ENCODE measurements at places on chromosomes 7 and 10.

DNA sequence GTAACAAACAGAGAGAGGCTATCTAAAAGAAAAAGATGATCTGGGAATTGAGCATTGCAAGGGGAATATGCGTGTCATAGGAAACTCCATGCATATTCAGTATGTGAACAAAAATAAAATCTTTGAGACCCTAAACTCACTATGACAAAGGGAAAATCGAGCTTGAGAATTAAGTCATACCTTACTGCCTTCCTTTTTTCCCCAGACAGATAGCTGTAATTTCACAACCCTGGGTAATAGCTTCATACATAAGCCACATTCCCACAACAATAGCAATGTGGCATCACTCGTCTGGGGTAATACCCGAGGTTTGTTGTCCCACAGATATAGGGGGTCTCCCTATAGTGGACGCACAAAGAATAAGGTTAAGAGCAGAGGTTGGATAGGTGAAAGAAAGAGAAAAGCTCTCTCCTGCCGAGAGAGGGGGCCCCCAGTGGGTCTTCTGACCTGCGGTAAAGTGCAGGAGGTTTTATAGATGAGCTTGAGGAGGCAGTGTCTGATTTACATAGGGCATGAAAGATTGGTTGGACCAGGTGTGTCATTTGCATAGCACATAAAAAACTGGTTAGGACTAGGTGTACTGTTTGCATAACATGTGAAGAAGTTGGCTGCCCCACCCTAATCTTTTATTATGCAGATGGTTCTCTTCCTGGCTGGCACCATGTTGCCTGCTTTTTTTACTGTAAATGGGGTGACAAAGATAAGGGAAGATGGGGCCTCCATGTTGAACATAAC is 11.6 kb downstream of the CYP3A43 start:
- DNase-seq, result no peak

GRCh38 chr7:1027242-1028043 is 16.9 kb upstream of the GPR146 start:
- no peak for DNase-seq

DNA sequence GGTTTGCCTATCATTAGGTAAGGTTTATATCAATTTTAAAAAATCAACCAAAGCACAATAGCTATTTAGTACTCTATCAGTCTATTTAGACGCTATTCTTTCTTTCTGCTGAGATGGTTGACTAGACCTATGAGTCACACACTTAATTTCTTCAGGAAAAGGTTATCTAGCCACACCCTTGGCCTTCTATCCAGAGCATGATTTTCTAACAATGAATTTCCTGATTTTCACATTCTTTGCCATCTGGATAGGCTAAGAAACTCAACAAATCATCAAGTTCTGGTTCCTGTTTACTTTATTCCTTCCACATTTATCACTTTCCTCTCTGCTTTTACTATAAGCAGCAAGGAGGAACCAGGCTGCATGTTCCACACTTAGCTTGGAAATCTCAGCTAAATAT is 8.1 kb downstream of the PRPS1L1 start:
- DNase-seq, result no peak

DNA sequence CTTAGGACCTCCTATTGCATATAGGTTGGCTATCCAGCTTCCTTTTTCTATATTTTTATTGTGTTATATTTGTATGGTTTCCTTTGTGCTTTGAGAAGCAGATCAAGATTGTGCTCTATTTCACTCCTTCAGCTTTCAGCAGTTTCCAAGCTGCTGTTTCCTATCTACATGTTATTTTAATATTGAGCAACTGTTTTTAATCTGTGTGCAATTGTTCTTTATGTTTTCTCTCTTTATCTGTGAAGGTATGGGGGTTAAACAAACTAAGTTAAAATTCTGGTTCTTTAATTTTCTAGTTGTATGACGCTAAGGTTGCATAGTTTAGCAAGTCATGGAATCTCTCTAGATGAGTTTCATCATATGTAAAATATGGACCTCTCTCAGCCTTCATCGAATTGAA is 251.0 kb downstream of the GPR158 start:
- no peak for DNase-seq

DNA sequence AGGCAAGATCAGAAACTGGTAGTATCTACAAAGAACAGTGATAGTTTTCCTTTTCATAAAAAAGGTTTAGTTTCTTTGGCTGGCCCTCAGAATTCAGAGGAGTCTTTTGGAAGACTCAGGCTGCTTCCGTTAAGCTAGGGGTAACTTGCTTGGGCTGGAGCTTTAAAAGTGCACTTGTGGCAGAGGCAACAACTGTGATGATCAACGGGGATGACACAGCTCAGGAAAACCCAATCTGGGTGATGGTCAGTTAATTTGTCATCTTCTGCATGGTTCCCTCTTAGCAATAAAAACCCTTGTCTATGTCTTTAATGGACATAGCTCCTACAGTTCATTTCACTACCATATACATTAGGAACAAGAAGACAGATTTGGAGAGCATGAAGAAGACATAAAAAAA is 46.7 kb downstream of the SGMS1 start:
- no peak for DNase-seq

DNA sequence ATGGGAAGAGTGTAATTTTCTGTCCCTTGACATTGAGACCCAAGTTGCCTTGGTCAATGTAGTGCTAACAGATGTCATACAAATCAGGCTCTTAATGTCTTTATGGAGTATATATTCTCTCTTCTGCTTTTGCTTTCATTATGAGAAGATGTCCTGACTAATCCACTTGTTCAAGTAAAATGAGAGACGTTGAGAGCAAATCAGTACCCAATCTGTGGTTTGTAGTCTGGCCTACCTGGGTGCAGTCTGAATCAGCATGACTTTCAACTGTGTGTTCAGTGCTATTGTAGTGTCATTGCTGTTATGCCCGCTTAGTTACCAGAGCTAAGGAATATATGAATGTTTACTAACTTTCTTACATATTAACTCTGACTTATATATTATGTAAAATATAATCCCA is 612.4 kb downstream of the ANKRD7 start:
- DNase-seq, result no peak

DNA sequence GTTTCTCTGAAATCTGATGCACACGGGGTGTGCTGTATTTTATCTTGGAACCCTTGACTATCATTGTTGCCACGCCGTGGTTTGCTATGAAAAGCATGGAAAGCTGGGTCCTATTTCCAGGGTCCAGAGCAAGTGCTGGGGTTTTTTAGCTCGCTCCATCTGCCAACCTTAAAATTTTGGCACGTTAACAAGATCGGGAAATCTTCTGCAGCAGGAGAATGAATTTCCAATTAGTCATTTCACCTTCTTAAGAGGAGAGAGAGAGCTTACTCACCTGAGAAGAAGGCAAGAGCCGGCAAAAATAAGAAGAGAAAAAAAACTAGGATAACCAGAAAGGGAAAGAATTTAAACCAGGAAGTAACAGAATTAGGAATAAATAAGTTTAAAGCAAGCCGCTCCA is 223.6 kb upstream of the CELF2 start:
- DNase-seq, result no peak

DNA sequence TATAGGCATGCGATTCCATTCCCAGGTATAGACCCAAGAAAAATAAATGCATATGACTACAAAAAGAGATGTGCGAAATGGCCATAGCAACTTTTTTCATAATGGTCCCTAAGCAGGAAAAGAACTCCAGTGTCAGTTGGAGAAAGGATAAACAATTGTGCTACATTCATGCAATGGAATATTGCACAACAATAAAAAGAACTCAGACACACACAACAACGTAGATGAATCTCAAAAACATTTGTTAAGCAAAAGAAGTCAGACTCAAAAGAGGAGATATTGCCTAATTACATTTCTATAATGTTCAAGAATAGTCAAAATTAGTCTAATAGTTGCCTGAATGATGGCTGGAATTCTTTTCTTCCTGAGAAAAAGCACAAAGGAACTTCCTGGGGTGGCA is 141.1 kb upstream of the GLI3 start:
- DNase-seq, result no peak

- DNase-seq, result no peak
These were observed 22.6 kb downstream of the CUTC start for GRCh38 chr10:99754670-99755069.

DNA sequence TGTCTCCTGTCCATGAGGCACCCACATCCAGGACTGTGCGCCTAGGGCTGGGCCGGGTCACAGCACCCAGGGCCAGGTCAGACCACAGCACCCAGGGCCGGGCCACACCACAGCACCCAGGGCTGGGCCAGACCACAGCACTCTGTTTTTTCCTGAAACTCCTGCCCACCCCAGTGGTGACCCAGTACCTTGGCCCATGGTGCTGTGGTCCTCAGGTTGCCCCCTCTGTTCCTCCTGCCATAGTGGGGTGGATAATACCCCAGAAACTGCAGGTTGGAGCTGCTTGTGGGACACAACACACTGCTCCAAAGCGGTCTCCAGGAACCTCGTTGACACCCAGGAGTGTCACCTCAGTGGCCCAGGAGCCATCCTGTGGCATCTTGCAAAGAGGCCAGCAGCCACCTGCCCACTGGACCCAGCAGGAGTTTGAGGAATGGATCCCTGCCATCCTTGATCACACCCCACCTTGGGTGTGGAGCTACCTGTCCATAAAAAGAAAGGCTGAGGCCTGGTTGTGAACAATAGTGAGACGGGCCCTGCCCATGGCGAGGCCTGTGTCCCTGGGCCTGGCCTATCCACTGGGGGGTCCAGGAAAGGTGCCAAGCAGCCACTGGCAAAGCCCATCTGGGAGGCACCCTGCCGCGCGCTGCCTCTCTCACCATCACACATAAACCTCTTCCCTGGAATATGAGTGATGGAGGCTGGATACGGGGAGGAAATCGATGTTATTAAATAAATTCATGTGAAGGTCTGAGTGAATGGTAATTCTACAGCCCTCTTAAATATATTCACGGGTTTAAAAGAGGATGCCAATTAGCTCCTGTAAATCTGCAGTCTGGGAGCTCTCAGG is 89.0 kb downstream of the NKX6-2 start:
- no peak for DNase-seq

DNA sequence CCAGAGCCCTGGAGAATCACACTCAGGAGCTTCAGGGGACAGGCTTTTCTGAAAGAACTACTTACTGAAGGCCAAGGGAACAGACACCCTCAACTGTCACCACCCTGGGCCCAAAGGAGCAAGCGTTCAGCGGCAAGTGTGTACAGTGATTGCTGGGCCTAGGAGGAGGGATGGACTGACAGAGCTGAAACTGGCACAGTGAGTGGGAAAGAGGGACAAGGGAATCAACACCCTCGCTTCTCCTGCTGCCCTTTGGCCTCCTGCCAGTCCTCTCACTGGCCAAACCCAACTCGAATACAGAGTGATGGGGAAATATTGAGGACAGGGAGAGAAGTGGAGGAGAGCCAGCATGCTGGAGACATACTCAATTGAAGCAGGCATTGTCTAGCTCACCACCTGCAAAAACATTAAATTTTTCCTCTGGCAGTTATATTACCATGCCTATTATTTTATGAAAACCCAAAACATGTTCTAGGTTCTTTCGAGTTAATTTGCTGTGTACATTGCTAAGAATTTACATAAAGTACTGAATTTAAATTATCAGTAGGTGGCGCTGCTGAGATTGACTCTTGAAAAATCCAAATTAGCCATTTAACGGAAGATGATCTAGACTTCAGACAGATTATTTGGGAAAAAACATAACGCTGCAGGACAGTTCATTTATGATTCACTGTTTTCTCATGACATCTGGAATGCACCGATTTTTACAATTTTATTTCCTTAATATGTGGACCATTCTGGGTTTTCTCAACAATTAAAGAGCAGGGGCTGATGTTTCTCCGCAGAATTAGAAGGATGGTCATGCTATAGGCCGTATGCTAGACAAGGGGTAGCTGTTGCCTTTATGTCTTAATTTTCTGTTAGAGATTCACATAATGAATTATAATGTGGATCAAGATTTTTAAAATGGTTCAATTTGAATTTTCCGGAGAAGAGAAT is 14.7 kb upstream of the TMEM236 start:
- no peak for DNase-seq

DNA sequence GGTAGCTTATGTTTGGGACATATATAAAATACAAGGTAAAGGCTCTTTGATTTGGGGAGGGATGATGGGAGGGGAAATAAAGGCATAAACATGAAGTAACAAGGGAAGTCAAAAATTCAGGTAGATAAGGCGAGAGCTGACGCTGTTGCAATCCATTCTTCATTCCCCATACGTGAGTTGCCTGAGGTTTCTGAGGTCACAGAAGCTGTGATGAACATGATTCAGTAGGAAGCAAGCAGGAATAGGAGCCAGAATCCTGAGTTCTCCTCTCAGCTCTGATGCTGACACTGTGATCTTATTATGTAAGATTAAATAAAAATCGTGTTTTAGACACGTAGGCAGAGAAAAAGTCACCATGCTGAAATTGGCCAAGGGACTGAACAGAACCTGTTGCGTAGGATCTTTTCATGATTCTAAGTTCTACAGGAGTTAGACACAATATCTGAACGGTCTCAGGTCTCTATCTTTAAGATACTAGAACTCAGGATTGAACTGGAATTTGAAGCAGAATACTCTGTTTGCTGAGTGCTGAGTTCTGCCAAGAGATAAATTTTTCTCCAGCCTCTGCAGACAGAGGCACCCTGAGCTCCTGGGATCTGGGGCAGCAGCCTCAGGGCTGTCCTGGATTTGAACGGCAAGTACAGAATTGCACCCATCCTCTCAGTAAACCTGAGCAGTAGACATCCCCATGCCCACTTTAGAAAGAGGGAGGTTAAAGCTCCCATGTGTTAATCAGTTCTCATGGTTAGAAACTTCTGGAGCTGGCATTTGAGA is 21.0 kb downstream of the KLF6 start:
- no peak for DNase-seq

DNA sequence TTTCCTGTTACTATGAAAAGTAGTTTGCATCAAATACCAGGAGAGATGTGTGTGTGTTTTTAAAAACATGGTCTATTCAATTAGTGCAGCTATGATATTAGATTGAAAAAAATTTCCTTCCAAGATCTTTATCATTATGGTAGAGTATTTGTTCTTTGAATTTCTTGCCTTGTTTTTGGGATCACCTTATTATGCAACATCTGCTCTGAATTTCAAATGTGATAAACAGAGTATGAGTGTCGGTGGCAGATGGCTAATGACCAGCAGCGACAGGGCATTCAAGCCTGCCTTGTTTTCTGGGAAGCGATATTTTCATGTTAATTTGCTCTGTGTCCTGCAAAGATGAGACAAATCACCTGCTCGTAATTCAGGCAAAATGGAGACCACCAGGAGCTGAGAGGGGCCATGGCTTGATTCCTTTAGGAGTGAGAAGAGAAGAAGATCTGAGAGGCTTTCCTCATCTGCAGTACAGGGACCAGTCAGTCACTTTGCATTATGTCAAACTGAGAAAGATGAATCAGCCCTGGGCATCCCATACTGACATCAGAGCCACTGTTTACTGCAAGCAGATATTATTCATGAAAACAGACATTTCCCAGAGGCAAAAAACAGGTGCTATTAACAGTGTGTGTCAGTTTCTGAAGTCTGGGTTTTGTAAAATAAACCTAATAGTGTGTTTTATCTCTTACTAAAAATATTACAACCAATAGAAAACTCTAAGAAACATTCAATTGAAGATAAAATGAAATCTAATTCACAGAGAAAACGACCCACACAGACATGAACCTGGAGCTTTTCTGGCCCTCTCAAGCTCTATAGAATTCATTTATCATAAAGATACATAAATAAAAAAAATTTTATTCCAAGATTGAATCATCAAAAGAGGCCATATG is 67.6 kb downstream of the CDK6 start:
- peak; percentile 14 for DNase-seq
